ENCODE measurements at places on chromosomes 2 and 18. TPM values are rescaled to one million over a fixed set of nuclear protein-coding genes. Genes with fewer than 3 reads are reported as not detected.
A peak's percentile ranks its signal among the peaks of the same experiment; 100 is the strongest.

DNA sequence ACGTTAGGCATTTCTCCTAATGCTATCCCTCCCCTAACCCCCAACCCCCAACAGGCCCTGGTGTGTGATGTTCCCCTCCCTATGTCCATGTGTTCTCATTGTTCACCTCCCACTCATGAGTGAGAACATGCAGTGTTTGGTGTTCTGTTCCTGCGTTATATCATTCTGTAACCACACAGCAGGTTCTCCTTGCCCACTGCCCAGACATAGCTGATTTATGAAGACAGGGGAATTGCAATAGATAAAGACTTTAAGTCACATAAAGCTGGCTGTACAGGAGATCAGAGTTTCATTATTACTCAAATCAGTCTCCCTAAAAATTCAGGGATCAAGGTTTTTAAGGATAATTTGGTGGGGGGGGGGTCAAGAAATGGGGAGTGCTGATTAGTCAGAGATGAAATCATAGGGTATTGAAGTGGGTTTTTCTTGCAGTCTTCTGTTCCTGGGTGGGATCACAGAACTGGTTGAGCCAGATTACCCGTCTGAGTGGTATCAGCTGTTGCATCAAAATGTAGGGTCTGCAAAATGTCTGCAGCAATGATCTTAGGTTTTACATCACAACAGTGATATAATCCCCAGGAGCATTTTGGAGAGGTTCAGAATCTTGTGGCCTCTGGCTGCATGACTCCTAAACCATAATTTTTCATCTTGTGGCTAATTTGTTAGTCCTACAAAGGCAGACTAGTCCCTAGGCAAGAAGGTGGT, 392.1 kb upstream of the KCNJ3 start:
- no peak for DNase-seq

GRCh38 chr18:38940475-38940862, 1374.9 kb upstream of the CELF4 start:
- DNase-seq = no peak

DNA sequence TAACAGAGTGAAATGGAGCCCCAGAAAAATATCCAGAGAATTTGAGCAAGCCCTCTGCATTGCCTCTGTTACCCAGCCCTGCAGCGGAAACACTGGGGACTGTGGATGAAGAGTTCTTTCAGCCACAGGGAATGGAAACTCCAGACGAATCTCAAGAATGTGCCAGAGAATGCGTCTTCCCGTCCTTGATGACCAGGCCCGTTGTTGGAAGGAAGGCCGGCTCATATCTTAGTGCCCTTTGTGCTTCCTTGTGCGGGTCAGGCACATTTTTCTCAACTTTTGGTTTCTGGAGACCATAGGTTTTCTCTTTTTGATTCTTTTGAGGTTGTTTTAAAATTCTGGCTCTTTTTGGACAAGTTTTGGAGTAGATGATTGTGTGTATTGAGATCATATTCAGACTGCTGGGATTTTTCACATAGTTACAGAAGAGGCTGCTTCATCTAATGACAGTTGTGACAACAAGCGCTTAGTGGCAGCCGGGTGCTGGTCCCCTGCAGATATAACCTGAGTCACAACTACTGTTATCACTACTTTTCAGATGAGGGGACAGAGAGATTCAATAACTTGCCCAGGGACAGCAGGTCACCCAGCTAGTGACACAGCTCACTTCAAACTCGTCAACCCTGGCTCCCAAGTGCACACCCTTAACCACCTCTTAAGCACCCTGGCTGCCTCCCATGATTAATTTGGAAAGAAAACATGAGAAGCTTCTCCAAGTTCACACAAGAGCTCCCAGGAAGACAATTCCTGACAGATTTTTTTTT, 15.7 kb downstream of the MAL start:
- peak; percentile 38 for DNase-seq

GRCh38 chr2:136034629-136035028, 49.2 kb upstream of the DARS1 start:
- DNase-seq = no peak

DNA sequence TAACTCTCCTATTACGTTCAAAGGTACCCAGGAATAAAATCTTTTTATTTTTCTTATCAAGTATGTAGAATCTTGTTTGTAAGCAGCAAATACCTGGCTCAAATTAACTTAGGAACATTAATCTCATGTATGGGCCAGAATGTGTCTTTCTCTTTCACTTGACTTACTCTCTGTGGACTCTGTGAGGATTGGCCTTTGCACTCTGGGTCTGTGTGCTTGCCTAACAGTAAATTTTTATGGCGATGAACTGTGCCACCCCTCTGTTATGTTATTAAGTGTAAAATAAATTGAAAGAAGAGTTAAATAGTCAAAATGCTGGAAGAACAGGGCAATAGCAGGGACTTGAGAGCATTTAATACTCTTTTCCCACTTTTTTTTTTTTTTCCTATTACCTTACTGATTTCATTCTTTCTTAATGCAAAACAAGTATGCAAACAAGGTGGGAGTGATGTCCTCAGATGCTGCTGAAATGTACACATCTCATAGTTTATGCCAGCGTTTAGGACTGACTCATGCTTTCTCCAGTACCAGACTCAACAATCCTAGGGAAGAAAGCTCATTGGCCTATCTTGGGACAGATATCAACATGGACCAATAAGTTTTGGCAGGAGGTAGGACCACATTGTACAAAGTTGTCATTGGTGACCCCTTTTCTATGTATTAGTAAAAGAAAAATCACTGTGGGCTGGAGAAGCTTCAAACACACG, 25.5 kb downstream of the LYPD6 start:
- no peak for DNase-seq

DNA sequence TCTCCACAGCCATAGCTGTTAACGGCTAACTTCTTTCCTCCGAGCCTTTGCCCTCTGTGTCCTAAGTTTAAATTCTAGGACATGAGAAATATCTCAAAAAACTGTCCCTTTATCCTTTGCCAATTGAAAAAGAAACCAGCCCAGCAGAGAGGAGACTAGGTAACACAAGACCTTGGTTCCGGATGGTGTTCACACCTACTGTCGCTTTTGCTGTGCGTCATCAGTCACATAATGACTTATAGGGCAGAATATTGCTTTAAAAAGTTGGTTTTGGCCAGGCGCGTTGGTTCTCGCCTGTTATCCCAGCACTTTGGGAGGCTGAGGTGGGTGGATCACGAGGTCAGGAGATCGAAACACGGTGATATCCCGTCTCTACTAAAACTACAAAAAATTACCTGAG, 66.2 kb downstream of the SP3 start:
- no peak for DNase-seq

GRCh38 chr18:79552140-79552631, 127.4 kb upstream of the CTDP1 start:
- no peak for DNase-seq

GRCh38 chr2:218879776-218880101, 913 bp upstream of the WNT10A start:
- no peak for DNase-seq

DNA sequence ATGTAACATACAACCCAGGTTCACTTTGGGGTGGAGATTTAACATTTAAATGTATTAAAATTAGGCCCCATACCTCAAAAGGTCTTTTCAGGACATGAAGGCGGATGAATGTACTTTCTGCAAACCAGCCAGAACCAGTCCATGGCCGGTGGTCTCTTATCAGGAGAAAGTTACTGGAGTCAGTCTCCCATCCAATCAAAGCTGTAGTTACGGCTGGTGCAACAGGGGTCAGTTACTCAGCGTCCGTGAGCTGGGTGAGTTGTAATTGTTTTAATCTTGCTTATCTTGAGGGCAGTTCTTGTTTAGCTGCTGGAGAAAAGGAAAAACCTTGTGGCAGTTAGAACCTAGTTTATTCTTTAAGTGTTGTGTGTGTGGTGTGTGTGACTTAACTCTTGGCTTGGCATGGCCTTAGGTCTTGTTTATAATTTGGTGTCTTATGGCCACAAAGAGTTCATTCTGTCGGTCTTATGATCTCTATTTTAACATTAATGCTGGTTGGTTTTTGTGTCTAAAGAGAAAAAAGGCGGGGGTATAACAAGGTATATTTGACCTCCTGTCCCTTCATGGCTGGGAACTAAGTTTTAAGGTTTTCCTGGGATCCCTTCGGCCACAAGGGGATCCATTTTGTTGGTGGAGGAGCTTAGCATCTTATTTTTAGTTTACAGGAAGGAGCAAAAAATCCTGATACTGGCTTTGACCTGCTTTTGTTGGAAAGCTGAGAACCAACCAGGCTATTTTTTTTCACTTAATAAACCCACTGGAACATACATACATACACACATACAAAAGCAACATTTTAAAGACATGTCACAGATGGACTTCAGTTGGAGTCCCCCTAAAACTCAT, 143.5 kb upstream of the NCK2 start:
- DNase-seq = no peak

DNA sequence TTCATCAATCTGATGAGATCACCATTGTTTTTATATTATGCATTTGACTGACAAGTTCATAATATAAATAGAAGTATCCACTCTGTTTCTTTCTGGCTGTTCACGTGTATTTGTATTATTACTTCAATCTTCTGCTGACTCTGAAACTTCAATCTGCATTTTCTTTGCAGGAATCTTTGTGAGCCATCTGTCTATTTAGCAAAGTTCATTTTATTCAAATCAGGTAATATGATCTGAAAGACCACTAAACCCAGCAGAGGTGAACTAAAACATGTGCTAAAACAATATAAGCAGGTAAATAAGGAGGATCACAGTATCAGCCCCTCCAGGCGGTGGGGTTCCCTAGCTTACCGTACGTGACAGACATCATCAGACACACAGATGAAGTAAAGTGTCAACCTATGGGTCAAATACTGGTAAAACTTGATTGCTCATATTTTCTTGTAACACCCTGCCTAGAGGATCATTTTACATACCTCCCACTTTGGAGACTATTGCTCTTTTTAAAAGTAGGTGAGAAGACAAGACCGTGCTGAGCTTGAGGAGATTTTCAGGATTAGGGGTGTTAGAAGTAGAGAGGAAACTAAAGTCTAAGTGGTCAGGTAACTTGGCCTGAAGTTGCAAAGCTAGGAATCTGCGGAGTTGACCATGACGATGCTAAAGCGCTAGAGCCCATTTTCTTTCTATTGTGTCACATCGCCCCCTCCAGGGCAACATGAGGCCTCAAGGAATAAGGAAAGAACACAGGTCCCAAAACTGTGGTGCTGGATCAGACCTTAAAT, 9.0 kb downstream of the DTNB start:
- DNase-seq = peak; percentile 53

GRCh38 chr2:75932996-75933395, 222.3 kb upstream of the GCFC2 start:
- no peak for DNase-seq

DNA sequence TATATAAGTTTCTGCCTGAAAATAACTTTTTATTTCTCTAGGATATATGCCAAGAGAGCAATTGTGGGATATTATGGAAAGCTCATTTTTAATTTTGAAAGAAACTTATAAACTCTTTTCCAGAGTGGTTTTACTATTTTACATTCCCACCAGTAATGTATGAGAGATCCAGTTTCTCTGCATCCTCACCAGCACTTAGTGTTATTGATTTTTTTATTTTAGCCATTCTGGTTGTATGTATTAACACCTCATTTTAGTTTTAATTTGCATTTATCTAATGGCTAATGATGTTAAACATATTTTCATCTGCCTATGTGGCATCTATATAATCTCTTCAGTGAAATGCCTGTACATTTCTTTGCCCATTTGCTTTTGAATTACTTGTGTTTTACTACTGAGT, 597.7 kb upstream of the RAB6C start:
- DNase-seq = no peak

GRCh38 chr2:224041554-224041953, 2.5 kb upstream of the SERPINE2 start:
- DNase-seq = no peak

DNA sequence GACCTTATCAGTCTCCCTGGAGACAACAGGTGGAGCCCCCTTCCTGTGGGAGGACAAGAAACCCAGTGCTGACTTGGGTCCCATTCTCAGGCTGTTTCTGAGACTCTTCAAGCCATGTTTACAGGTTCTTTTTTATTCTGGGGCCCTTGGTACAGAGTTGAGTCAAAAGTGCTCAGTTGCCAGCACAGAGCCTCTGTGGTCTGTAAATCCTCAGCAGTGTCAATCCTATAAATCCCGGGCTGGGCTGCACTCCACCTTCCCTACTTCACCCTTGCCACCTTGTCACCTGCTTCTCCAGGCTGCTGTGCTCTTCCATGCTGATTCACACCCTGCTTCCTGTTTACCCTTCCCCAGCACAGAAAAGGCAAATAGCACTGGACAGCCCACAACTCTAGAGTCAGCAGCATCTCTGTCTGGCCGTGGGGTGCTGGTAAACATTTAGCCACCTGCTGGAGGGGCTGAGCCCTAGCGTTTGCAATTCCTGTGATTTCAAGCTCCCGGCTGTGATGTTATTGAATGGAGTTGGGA, 74.7 kb downstream of the TNFRSF11A start:
- peak; percentile 7 for DNase-seq

DNA sequence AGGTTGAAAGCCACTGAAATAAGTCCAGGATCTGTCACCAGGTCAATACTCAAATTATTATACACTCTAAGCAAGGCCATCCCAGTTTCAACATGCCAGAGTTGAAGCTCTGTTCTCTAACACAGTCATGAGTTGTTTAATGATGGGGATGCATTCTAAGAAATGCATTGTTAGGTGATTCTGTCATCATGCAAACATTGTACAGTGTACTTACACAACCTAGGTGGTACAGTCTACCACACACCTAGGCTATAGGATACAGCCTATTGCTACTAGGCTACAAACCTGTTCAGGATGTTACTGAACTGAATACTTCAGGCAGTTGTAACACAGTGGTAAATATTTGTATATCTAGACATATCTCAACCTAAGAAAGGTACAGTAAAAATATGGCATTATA, 162.2 kb downstream of the BAZ2B start:
- no peak for DNase-seq

GRCh38 chr2:233810385-233810784, 32.3 kb downstream of the MROH2A start:
- no peak for DNase-seq

DNA sequence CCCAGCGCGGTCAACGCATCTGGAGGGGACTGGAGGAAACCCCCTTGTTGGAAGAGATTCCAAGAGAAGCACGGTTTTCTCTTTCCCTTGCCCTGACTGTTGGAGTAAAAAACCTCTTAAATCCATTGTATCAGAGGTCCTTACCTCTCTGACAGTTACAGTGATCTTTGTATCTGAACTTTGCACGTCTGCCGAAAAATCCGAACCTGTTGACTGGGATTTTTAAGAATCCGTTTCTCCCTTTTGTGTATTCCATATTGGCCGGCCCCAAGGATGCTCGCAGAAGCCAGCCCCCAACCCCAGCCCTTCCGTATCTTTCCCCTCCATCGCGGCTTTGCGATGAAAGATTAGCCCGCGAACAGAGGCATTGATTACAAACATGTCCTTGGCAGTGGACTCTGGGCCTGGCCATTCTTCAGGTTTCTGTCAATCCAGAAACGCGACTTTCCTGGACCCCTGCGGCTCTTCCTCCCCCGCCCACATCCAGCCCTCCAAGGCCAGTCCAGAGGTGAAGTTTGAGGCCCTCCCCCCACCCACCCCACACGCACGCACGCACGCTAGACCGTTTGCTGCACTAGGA, 4.6 kb upstream of the DLX1 start:
- DNase-seq = no peak

- DNase-seq = no peak
These were observed 39.4 kb downstream of the AAK1 start for GRCh38 chr2:69604026-69604678.

LYG2 gene
- total RNA-seq = not detected

NOSTRIN gene
- not detected for total RNA-seq

ARL5A gene
- 49.2 TPM for total RNA-seq

SIX2 gene
- total RNA-seq = 1.4 TPM

MFSD6 gene
- 8.2 TPM for total RNA-seq

CXCR2 gene
- total RNA-seq = not detected

OXER1 gene
- total RNA-seq = not detected

CCDC74B gene
- total RNA-seq = 0.72 TPM

IL1R1 gene
- 27.2 TPM for total RNA-seq

CYTIP gene
- total RNA-seq = 1.8 TPM
